ENCODE measurements at places on chromosomes 7 and 10. TPM values are rescaled to one million over a fixed set of nuclear protein-coding genes. Genes with fewer than 3 reads are reported as not detected.

DNA sequence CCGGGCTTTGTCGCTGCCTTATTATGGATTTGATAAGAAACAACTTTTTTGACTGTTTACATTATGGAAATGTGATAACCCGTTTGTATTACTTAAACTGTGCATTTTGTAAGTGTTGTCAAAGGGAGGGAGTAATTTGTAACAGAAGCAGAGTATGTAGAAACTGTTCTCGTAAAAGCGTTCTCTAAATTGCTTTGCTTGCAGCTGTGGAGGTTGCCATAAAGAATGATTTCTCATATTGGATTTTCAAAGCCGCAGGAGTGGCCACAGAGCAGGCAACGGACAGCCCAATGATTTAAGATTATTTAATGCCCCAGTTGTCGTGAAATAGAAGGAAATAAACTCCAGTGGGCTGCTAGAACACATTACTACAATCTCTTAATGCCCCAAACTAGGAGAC is 114.0 kb upstream of the INSYN2A start:
- no peak for DNase-seq

The PLAC9 gene
- 24.1 TPM for total RNA-seq

The RSPH10B gene
- not detected for total RNA-seq

The TAF6 gene
- total RNA-seq = 34.9 TPM

- DNase-seq = no peak
Measured at GRCh38 chr7:45217358-45217757, 59.8 kb downstream of the RAMP3 start.

DNA sequence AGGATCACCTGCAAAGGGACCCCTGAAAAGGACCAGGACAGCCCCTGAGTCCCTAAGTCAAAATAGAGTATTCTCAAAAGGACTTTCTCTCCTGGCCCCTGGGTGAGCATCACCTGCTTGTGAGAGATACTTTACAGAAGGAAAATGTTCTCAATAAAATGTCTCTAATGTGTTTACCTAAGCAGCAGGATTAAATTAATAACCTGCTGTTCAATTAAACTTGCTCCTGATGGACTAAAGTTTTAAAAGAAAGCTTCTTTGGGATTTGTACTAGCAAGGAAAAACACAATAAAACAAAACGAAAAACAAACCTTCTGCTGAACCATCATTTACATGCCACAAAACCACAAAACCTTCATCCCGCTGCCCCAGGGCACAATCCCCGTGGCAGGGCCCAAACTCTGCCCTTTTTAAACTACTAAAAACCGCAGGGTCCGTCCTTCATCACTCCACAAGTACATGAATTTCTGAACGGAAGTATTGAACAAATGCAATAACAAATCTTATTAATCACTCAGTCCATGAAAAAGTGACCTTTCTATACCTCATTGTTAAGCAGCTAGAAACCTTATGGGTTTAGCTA is 197.7 kb downstream of the TCERG1L start:
- DNase-seq = no peak

The CFAP58 gene
- 0.14 TPM for total RNA-seq

The LIPN gene
- 1.0 TPM for total RNA-seq

GRCh38 chr10:14477408-14477710 is 146.6 kb upstream of the FRMD4A start:
- DNase-seq = no peak

GRCh38 chr7:99014113-99014985 is 129.6 kb downstream of the SMURF1 start:
- no peak for DNase-seq

Measured in upper lobe of right lung (tissue), 1 donor.